SK-N-SH treated with all-trans-retinoic acid at 6 μM for 48 hours (cell line): ENCODE measurements at places on chromosomes 13 and 19.

DNA sequence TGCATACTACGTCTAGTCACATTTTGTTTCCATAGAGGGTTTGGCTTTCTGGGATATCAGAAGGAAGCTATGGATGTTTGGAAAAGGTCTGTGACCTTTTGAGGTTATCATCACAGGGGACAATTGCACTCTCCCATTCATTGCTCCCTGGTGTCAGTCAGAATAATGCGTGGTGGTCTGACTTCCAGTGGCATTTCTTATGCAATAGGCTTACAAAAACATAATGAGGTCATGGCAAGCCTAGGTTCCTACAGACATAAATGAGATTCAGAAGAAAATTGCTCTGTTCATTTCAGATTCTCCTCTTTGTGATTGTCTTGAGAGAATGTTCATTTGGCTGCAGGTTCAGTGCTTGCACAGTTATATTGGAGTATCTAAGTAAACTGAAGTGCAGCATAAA is 54.6 kb downstream of the ARHGAP35 start:
- no peak for ATAC-seq

GRCh38 chr13:32323912-32324311 is 8.6 kb downstream of the BRCA2 start:
- peak; percentile 98 for ATAC-seq

GRCh38 chr13:100382785-100383184 is 205.8 kb downstream of the GGACT start:
- ATAC-seq = no peak

DNA sequence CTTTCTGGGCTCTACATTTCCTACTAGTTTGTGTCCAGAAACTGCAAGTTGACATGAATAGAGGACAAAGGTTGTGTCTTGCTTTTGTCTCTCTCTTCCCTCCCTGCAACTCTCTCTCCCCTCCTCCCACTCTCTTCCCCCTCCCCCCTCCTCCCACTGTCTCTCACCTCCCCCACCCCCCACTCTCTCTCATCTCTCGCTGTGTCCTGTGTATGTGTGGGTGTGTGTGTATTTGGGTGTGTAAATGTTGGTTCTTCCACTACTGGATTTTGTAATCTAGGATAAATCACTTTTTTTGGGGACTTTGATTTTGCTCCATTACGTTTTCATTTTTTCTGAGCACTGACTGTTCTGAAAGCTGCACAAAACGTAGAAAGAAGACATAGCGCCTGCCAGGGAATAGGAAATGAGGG is 48.4 kb downstream of the AKAP11 start:
- no peak for ATAC-seq

DNA sequence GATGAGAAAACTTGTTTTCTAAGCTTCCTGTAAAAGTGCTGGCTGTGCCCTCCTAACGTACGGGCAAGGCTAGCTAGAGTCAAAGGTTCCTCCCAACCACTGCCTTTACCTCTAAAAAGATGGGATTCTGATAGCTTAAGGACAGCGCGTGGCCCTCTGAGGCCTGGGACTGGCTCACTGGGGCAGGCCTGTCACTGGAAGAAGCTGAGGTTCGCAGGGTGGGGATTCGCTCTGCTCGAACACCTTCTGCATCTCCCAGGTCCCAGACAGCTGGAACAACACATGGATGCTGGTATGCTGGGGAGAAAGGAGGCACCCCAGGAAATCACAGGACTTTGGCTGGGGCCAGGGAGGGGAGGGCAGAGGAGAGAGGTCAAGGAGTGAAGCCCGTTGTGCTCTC is 53.1 kb downstream of the CRYL1 start:
- no peak for ATAC-seq

GRCh38 chr13:99995589-99996380 is 14.2 kb downstream of the ZIC2 start:
- ATAC-seq = no peak

- ATAC-seq = peak; percentile 44; the same call in 2 of the 3 replicates
These were observed 746.9 kb upstream of the PCDH9 start for GRCh38 chr13:67977066-67977465.

DNA sequence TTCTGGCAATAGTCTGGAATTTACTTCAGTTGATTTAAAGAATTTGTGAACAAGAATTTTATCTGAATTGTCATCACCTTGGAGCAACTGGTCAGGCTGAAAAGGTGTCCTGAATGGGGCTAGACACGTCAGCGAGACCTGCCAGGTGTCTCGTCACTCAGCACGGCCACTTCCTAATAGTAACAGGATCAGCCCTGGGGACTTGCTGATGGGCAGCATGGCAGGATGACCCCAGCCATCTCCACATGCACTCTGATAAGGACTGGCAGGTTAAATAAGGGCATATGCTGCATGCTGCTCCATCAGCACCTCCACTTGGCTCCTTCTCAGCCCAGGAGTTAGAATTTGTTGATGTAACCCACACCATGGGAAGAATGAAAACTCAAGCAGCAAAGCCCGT is 224.2 kb downstream of the FOXO1 start:
- ATAC-seq = no peak

DNA sequence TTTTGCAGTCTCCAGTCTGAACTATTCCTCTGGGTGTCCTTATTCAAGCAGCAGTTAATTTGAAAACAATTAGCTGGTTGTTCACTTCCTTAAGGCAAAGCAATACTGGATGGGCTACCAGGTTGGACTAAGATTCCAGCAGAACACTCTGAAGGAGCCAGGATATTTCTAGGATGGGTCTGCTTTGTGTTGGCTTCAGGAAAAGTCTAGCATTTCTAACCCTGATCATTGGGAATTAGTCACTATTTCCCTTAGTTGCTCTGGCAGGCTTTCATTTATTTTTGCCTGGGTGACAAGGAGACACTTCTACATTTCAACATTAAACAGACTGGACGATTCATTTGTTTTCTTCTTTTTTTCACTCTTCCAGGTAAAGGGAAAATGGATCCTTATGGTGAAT is 228.4 kb downstream of the ENOX1 start:
- no peak for ATAC-seq

DNA sequence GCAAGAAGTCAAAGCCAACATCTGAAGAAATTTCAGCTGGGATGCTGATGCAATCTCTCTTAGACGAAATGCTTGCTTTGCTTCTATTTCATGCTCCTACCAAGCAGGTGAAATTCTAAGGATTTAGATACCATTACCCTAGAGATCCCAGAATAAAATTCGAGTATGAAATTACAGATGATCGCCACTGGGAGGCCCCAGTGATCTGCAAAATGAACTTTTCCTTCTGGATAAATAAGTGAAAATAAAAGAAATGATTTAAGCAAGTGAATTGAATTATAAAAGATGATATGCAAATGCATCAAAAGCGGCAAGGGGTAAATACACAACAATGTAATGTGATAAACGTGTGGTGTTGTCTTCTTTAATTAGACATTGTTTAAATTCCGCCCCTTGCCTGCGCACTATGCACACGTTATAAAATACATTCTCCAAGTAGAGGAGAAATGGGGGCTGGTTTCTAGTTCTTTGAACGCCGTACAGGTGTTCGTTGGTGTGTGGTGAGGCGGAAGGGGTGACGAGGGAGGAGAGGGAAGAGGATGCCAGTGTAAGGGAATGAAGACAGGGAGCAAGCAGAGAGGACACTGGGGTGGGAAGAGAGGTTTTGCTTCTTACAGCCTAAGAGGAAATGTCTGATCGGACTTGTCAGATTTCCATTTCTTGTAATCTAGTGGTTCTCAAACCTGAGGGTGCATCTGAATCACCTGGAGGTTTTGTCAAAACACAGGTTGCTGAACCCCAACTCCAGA is 58.0 kb downstream of the ERCC5 start:
- peak; percentile 70 for ATAC-seq

DNA sequence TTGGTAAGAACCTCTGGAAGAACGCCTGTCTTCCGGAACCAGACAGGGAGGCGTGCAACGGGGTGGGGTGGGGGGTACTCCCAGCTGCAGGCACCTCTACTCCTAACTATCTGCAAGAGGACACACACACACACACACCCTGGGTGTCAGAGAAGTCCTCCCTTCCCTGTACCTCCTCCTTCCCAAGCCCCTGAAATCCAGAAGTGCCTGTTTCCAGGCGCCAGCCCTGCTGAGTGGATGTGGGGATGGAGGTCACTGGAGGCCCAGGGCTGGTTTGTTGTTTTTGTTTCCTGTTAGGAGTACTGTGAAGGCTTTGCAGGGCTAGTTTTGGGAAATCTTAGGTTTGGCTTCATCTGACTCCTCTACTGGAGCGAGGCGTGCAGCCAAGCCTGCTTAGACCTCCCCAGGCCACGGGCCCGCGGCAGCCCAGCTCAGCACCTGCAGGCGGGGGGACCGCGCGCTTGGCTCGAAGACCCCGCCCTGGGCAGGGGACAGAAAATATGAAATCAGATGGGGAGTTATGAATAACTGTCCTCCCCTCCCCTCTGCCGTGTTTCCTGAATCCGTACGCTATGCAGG is 36.4 kb downstream of the SOX1 start:
- no peak for ATAC-seq

DNA sequence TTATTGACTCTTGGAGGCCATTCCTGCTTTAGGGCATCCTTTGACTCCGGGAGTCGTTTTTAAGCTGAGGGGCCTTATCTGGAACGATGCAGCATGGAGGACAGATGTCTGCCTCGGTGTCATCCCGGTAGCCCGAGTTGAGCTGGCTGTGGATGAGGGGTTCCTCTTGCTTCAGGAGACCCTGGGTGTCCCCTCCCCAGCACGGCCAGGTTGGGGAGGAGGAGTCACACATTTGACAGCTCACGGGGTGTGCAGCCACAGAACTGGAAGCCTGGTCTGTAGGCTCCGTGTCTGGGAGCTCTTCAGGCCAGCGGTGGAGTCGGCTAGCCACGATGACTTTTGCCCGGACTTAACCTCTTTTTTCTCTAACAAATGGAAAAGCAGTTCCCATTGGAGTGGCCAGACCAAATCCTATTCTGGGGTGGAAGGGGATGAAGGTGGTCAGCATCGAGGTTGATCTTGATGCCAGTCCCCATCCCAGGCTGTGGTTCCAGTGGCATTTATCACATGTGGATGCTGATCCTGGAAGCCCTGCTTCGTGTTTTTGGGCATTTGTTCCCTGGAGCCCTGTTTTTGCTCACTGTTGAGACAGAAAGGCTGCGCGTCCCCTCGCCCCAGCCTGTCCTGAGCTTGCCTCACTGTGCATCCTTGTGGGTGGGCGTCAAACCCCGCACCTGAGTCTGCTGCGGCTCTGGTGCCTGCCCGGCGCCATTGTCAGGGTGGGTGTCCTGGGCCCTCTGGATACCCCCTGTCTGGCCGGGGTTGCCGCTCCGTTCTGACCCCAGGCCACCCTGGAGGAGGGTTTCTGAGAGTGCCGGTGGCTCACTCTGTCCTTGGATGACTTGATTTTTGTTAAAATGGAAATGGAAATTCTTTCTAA is 12.0 kb downstream of the TFDP1 start:
- no peak for ATAC-seq

DNA sequence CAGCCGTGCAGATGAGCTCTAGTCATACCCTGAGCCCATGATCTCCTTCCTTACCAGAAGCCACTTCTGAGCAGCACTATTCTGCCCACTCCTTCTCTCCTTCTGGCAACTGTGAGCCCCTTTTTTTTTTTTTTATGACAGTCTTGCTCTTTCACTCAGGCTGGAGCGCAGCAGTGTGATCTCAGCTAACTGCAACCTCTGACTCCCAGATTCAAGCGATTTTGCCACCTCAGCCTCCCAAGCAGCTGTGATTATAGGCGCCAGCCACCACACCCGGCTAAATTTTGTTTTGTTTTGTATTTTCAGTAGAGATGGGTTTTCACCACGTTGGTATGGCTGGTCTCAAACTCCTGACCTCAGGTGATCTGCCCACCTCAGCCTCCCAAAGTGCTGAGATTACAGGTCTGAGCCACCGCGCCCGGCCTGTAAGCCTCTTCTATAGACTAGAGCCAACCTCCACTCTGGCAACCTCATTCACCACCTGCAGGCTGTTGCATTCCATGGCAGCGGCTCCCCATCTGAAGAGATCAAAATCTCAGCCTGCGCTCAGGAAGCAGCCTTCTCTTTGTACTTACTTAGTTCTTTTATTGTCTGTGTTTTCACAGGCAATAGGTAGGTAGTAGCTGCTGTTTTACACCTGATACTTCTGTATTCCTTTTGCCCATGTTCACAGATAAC is 34.8 kb upstream of the NDFIP2 start:
- ATAC-seq = no peak

- no peak for ATAC-seq
These were observed 13.3 kb downstream of the DACH1 start for GRCh38 chr13:71853725-71854124.

DNA sequence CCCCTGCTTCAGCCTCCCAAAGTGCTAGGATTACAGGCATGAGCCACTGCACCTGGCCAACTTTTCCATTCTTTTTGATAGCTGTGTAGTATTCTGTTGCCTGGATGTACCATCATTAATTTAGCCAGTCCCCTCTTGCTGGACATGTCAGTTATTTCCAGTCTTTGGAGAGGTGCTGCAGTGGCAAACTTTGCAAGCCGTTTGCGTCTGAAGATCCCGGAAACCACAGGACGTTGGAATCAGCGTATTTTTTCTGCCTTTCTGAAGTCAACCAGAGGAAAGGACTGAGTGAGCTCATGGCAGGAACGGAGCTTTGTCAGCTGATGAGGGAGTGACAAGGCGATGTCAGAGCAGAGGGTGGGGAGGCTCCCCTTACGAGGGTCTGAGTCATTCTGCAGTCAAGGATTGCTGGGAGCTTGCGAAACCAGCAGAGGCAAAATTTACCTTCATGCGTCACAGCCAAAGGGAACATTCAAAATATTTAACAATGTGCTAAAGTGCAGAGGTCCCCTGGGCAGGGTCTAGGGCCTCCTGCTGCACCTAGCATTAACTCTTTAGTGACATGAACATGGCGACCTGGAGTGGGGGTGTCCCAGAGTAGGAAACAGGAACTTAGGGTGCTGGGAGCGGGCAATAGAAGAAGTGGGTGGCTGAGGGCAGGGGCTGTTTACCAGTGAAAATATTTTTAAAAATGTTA is 5.6 kb downstream of the C5AR1 start:
- ATAC-seq = peak; percentile 78

DNA sequence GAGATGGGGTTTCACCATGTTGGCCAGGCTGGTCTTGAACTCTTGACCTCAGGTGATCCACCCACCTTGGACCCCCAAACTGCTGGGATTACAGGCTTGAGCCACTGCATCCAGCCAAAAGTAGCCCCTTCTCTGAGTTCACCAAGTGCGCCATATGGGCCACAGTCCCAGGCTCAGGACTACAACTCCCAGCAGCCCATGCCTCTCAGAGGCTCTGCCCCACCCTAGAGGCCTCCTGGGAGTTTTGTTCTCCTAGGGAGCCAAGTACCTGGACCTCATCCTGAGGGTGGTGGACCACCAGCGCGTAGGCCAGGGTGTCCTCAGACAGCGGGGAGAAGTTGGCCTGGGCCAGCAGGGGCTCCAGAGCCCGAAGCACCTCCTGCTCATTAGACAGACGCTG is 18.8 kb downstream of the TMEM143 start:
- peak; percentile 44; the same call in 2 of the 3 replicates for ATAC-seq

GRCh38 chr13:33224686-33225085 is 60.9 kb downstream of the STARD13 start:
- no peak for ATAC-seq

DNA sequence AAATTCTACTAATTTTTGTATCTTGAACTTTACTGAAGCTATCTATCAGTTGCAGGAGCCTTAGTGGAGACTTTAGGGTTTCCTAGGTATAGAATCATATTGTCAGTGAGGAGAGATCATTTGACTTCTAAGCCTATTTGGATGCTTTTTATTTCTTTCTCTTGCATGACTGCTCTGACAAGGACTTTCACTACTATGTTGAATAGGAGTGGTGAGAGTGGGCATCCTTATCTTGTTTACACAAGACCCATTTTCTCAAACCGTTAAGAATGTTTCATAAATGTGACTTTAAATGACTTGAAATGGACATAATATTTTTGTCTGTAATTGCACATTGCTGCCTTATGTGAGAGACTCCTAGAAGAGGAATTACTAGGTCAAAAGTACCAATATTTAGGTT is 17.9 kb upstream of the CSNK1A1L start:
- no peak for ATAC-seq
